Fibroblast of skin of right quadriceps (primary cell): ENCODE measurements at places on chromosomes 2 and 18.

- DNase-seq = peak; percentile 77
Observed at GRCh38 chr2:48844417-48845155, 89.1 kb upstream of the LHCGR start.

DNA sequence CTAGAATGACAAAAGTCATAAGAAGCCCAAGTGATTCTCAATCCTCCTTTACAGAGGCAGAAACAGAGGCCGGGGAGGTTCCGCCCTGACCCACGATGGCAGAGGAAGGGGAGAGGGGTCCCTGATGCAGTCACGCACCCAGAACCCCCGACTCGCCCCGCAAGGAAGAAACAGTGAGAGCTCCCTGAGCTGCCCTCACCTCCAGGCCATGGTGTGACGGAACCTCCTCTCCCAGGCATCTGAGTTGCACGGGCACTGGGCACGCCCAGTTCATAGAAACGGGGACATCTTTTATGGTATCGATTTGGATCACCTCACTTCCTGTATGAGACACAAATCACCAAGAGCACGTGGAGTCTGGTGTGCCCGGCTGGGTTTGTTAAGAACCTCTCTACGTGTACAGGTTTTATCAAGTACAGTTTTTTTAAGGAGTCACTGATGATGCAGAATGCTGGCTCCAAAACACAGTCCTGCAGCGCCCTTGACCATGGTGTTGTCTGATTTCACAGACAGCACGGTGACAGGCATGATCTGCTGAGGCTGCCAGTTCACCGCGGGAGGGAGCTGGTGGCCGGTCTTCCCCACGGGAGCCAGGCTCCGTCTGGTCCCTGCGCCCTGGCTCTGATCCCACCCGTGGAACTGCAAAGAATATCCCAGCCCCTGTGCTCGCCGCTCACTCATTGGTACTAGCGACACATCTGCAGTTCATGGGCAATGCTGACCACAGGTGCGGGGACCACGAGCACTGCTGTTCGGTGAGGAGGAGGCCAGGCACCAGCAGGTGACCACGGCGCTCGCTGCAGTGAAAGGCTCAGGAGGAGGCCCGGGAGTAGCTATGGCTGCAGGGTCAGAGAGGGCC, 35.6 kb downstream of the PXDN start:
- DNase-seq = no peak

- DNase-seq = no peak
Observed at GRCh38 chr2:69131452-69131851, 118.5 kb downstream of the ANTXR1 start.

- DNase-seq = no peak
Observed at GRCh38 chr2:241997017-241997416, 127.5 kb downstream of the RTP5 start.

DNA sequence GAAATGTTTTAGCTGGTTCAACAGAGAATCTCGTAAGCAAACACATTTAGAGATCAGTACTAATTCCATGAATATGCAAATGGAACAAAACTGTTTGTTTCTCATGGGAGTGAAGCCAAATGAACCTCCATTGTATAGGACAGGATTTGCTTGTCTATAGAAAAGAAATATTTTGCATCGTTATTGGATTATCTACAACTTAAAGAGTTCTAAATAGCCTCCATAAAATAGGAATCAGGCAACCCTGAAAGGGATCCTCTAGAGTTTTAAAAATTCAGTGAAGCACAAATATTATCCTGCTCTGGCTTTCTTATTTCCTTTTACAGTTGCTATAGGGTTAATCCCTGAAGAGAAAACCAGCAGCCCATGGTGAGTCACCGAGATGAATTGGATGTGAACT, 378.4 kb upstream of the NRXN1 start:
- no peak for DNase-seq
